ENCODE measurements at places on chromosomes 7 and 10.

DNA sequence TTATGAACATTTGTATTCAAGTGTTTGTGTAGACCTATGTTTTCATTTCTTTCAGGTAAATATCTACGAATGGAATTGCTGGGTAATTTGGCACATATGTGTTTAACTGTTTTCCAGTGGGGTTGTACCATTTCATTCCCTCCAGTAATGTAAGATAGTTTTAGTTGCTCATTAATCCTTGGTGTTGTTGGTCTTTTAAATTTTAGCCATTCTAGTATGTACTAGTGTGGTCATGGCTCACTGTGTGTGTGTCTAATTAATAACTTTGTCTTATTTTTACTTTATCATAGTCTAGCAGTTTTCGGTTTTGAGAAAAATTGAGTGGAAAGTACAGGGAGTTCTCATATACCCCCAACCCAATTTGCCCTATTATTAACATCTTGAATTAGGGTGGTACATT lies 278.8 kb downstream of the CAMK1D start:
- no peak for DNase-seq

DNA sequence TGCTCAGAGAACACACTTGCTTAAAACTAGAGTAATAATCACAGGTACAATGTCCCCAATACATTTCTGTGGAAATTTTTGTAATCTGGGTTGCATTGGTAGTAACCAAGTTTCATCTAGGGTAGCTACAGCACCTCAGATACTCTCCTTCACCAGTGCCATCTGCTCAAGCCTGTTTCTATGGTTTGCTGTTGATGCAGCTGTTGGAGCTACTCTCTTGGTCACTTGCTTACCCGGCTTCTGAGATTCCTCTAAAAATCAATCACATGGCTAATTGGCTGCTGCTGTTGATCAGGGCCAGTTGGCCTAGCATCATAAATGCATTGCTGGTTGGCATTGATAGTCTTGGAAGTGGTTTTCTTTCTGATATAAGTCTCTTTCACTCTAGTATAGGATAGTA lies 220.8 kb downstream of the BICC1 start:
- no peak for DNase-seq

DNA sequence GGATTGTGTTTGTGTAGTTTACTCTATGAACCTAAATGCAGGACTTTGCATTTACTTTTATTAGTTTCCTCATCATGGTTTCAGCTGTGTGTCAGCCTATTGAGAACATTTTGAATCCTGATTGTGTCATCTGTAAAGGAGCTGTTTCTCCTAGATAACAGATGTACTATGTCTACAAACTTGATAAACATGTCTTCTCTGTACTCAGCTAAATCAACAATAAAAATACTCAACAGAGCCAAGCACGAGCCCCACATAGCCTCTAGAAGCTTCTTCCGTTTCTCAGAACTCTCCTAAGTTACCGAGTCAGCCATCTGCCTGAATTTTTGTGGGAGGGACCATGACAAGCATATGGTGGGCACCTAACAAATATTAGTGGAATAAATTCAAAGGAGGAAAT lies 234.7 kb downstream of the SKAP2 start:
- no peak for DNase-seq

- no peak for DNase-seq
Observed at GRCh38 chr10:60461688-60462087, 72.0 kb upstream of the ANK3 start.

GRCh38 chr10:98411166-98411565 lies 3.8 kb downstream of the PYROXD2 start:
- no peak for DNase-seq

DNA sequence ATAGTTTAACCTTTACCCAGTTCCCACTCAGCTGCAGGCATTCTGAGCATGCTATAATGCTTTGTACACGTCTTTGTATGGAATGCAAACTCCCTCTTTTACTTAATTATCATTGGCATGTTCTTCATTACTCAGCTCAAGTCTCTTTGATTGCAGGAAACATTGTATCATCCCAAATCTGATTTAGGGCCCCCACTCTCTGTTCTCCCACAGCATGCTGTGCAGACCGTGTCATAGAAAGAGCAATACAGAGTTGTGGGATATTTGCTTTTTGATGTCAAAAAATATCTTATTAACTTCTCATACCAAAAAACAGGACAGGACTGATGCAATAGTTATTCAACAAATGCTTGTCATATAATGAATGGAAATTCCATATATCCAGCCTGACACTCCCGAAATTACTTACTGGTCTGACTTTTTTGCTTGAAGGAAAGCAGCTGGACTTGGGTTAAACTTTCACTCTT lies 1081.5 kb upstream of the C7orf33 start:
- DNase-seq: peak; percentile 95

DNA sequence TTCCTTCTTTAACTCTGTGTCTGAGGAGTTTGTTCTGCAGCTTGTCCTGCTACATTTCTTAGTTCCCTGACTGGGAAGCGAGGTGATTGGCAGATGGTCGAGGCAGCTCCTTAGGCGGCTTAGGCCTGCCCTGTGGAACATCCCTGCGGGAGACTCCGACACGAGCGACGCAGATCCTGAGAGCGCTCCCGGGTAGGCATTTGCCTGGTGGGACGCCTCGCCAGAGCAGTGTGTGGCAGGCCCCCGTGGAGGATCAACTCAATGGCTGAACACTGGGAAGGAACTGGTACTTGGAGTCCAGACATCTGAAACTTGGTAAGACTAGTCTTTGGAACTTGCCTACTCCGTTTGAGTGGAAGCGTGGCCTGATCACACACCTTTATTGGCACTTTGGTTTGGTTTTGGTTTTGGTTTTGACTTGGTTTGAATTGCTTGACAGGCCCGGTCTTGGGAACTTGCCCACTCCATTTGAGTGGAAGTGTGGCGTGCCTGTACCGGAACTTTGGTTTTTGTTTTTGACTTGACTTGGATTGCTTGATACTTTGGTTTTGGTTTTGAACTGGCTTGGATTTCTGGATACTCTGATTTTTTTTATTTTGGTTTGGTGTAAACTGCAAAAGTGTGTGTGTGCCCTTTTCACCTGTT lies 42.6 kb downstream of the MAP3K8 start:
- no peak for DNase-seq

GRCh38 chr10:34585422-34586112 lies 229.5 kb downstream of the PARD3 start:
- DNase-seq: peak; percentile 9

DNA sequence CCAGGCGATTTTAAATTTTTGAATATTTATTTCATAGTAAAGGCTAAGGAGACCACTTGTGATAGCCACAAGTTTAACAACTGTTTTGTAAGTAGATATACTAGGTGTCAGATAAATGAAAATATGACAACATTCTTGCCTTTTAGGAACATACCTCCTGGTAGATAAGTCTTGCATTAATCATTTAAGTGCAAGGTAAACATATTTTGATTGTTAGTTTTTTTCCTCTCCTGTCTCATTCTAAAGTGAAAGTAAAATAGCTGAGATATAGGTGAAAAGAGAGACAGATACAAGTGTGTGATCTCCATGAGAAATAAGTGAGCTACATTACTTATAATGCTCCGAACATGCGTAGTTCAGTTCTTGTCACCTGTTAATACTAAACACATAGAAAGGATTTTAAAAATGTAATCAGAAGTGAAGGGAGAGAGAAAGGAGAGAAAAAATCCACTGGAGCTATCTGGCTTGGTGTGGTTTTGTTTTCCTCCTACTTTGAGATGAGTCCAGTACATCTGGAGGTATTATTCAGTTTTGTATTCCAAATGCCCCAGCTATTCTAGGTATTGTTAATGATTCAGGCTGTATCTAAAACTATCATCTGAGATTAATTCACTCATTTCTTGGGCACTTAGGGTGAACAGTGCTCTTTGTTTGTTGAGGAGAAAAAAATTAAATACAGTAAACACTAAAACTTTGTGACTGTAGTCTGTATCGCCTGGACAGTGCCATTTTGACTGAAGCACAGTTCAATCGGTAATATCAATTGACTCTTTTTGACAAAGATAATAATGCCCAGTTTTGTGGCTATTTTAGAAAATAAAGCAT lies 21.2 kb downstream of the GLCCI1 start:
- no peak for DNase-seq

DNA sequence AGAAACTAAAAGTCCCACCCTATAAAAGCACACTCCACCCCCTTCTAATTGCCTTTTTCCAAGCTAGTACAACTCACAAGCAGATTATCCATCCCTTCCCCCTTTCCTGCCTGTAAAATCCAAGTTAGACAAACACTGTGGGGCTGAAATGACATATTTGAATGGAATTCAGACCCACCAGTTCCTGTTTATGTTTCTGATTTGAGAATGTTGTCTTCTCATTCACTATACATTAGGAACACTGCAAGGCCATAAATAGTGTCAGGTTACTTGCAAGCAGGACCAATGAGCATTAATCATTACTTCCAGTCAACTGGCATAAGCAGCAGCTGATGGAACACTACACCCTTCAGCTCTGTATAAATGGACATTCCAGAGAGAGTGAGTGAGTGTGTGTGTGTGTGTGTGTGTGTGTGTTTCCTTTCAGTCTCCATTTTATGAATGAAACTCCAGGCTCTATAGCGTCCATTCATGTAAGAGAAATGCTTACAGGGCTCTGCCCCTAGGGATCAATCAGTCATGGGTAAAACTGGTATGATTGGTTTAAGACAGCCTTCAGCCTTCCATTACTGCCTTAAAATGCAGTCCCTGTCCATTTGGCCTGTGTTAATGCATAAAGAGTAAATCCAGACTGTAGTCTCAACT lies 69.3 kb downstream of the ETV1 start:
- peak; percentile 100 for DNase-seq

DNA sequence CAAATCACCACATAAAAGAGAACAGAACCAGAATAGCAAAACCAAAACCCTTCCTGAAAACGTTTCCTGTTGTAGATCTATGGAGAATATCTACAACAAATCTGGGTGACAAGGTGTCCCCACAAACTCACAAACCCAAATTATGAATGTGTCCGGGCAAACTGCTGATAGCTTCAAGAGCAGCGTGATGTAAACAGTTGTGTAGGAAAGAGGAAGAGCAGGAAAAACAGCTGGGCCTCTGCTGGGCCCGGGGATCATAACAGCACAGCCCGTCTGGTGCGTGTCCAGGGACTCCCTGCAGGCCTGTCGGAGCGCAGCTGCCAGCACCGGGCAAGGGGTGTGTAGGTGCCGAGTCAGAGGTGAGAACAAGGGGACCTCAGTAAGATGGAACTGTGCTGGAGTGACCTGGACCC lies 53.7 kb downstream of the KCNH2 start:
- no peak for DNase-seq

- DNase-seq: no peak
Observed at GRCh38 chr7:117901089-117901797, 28.0 kb upstream of the CTTNBP2 start.

DNA sequence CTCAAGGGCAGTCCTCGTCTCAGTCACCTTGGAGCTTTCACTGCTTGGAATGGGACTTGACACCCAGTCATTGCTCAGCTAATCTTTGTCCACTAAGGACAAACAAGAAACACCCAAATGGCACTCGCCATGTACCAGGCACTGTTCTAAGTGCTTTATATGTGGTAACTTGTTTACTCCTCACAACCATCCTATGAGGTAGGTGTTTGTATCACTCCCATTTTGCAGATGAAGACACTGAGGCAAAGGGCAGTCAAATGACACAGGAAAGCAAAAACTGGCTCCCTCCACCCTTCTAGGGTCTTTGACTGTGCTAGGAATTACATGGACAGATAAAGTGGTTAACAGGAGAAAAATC lies 24.7 kb downstream of the DNAJB12 start:
- no peak for DNase-seq

GRCh38 chr7:94969434-94970084 lies 62.2 kb downstream of the PPP1R9A start:
- no peak for DNase-seq

DNA sequence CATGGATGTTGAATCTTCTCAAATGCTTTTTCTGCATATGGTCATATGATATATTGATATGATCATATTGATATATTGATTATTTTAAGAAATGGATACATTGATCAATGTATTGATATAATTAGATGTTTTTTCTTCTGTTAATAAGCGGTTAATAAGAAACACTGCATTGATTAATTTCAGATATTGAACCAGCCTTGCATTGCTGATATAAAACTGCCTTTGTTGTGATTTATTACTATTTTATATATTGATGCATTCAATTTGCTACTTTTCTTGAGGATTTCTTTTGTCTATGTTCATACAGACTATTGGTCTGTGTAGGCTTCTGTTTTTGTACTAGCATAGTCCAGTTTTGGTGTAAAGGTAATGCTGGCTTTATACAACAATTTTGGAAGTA lies 79.7 kb upstream of the ELN start:
- DNase-seq: no peak

GRCh38 chr7:27842851-27843250 lies 102.9 kb downstream of the TAX1BP1 start:
- DNase-seq: peak; percentile 6

GRCh38 chr7:6226194-6226799 lies 46.1 kb downstream of the CYTH3 start:
- peak; percentile 80 for DNase-seq

- no peak for DNase-seq
Observed at GRCh38 chr7:95041031-95041430, 133.6 kb downstream of the PPP1R9A start.

DNA sequence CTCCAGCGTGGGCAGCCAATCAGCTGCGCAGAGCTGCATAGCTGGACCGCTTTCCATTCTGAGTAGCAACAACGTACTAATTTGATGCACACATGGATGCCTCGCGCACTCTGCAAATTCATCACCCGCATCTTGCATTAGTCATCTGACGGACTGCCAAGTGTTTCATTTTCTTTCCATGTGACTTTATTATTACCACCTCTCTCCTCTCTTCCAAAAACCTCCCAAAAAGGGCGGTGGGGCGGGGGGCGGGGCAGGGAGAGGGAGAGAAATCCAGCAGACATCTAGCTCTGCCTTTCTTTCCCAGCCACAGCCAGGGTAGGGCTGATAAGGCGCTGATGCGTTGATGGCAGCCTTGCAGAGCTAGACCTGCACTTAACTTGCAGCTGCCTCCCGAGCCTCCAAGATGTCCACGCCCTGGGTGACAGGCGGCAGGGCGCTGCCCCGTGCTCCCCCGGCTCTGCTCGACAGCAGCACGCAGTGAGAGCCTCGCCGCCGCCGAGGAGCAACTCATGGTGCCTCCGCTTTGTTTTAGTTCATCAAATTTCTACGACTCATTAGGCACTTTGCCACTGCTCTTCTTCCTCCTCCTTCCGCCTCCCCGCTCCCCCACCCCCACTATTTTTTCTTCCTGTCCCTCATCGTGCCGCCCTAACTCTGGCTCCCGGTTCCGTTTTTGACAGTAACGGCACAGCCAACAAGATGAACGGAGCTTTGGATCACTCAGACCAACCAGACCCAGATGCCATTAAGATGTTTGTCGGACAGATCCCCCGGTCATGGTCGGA lies 147.3 kb downstream of the CELF2 start:
- peak; percentile 94 for DNase-seq

DNA sequence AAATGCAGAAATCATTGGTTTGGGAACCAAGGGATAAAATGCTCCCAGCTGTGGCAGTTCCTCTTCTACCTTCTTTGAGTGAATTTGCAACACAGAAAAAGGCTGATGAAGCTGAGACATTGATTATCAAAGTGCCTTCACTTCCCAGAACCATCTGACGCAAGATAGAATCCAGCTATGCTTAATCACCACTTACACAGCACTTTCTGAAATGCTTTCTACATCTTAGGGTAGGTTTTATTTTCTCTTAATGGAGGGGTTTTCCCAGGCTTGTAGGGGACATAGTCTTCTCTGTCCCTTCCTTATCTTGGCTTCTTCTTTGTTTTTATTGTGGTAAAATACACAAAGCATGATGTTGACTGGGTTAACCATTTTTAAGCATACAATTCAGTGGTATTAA lies 332.6 kb upstream of the ZNF32 start:
- peak; percentile 22 for DNase-seq

- no peak for DNase-seq
Observed at GRCh38 chr7:125599387-125599786, 669.8 kb upstream of the POT1 start.

- DNase-seq: no peak
Observed at GRCh38 chr10:12195281-12195602, 449 bp downstream of the NUDT5 start.
